ENCODE measurements at places on chromosomes 5 and 9. TPM values are rescaled to one million over a fixed set of nuclear protein-coding genes. Genes with fewer than 3 reads are reported as not detected.

GRCh38 chr5:140608722-140609121, 24.3 kb downstream of the CD14 start:
- DNase-seq, result no peak

DNA sequence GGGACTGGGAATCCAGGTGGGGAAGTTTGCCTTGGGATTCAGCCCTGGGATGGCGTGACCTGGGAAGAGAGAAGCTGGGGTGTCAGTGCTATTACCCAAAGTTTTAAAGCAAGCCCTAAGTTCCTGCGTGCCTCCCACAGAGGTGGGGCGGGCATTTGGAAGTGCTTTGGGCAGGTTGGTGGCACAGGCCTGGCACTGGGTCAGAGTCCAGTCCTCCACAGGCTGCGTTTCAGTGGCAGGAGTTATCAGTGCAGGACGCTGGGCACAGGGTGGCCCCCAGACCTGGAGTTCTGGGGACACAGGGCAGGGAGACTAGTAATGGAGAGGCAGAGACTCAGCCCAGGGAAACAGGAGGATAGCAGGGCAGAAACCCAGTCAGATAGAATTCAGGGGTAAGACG, 147.2 kb downstream of the MAST4 start:
- no peak for DNase-seq

SEC61B gene
- total RNA-seq, result 197 TPM

SPATA31A3 gene
- not detected for total RNA-seq

HTR4 gene
- not detected for total RNA-seq

OLFM1 gene
- 28.3 TPM for total RNA-seq

GRCh38 chr5:96489532-96489931, 56.5 kb upstream of the PCSK1 start:
- no peak for DNase-seq

ARID3C gene
- total RNA-seq, result 0.09 TPM

- no peak for DNase-seq
These were observed at the start of gene NRG2 for GRCh38 chr5:140042643-140043507. NRG2 (minus strand) TSS chr5:140043299.

DNA sequence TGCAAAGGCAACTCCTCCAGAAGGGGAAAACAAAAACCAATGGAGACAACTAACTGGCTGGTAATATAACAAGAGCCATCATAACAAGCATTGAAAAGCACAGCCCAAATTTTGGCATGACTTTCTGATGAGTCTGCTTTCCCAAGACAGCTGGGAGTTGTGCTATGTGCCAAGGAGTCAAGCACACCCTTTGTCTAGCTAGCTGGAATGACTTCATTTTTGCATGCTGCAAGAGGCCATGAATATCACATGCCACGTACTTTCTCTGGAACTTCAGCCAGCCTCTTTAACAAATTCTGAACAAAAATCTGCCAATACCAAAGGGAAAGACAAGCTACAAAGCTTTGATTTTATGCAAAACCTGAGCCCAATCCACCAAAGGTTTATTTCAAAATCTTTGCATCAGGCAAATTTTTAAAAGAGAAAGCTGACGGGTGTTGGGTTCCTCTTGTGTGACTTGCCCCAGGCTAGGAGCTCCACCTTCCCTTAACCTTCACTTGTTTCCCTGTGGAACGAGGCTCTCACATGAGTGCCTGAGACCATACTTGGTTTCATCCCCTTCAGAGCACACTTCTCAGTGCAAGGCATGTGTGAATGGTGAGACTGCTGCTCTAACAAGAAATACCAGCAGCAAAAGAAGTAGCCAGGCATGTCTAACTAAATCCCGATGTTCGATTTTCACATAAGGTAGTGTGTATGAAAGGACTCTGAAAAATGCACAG, 47.3 kb downstream of the S1PR3 start:
- DNase-seq, result no peak

DNA sequence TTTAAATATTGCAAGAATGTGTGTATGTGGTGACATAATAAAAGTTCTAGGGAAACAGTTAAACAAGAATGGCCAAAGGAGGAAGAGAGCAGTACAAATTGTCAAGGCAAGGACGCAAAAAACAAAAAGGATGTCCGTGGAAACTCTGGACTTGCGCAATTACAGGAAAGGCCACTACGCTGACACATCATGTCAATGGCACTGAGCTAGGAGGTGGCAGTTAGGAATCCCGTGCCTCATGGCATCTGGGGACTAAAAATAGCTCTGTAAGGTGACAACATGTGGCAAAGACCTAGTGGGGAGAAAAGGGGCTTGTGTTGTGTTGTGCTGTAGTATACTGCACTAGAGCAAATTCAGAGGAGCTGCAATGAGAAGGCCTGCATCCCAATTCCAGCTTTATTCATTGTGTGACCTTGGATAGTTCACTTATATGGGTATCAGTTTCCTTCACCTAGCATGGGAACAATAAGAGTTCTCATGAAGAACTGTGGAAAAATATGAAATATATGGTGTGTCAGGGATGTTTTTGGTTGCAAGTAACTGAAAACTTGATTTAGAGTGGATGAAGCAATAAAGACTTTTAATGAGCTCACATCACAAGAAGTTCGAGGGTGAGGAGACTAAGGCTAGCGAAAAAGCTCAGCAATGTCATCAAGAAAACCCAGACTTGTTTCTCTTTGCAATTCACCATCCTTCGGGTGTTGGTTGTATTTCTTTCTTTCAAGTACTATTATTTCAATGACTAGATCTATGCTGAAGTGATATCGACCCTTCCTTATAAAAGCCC, 124.1 kb upstream of the STC2 start:
- DNase-seq, result no peak

GRCh38 chr5:73103870-73104299, 16.5 kb upstream of the TMEM171 start:
- no peak for DNase-seq

CDC42SE2 gene
- 60.9 TPM for total RNA-seq

- no peak for DNase-seq
These were observed 18.8 kb upstream of the SLC6A3 start for GRCh38 chr5:1464096-1464446.

GRCh38 chr5:110899566-110900412, 161.0 kb downstream of the SLC25A46 start:
- DNase-seq, result no peak

- no peak for DNase-seq
These were observed 46.5 kb downstream of the MAPKAP1 start for GRCh38 chr9:125660557-125660956.

ADGRD2 gene
- total RNA-seq, result 0.09 TPM

RPP25L gene
- total RNA-seq, result 38.4 TPM

DNA sequence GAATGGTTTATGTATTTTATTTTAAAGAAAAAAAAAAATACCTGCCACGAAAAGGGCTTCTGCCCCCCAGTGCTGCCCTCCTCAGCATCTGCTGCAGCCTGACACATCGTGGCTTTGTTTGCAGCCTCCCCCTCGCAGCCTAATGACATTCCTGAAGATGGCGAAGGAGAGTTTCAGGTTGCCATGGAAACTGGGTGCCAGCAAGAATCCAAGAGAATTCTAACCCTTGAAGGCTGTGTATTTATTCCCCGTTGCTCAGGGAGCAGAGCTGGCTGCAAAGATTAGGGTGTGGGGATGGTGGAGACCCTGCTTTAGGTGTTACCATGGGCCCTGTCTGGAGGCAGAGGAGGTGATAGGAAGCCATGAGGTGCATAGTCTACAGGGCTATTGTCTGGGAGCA, 126.6 kb downstream of the NSG2 start:
- DNase-seq, result no peak

MARVELD2 gene
- 3.5 TPM for total RNA-seq

GRCh38 chr5:115831163-115831768, 10.1 kb downstream of the ATG12 start:
- DNase-seq, result no peak

GRCh38 chr5:132953710-132954109, 9.7 kb downstream of the AFF4 start:
- DNase-seq, result no peak

- no peak for DNase-seq
These were observed 170.8 kb downstream of the GADD45G start for GRCh38 chr9:89775641-89776040.

DNA sequence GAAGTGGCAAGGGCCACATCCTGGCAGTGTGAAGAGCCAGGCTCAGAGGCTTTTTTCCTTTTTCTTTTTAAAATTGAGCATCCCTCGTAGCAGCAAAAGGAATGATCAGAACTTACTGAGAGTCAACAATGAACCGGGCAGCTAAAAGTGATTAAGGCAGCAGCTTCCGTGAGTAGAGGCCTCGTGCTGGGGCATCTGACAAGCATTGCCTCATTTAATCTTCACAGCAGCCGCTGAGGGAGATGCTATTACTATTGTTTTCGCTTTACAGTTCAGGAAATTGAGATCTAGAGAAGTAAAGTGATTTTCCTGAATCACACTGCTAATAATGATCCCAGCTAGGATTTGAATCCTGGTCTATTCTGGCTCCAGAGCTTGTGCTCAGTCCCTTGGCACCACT, 30.7 kb upstream of the PTGS1 start:
- DNase-seq, result no peak

- DNase-seq, result no peak
These were observed 1.0 kb downstream of the DOCK8 start for GRCh38 chr9:215631-216155.

DNA sequence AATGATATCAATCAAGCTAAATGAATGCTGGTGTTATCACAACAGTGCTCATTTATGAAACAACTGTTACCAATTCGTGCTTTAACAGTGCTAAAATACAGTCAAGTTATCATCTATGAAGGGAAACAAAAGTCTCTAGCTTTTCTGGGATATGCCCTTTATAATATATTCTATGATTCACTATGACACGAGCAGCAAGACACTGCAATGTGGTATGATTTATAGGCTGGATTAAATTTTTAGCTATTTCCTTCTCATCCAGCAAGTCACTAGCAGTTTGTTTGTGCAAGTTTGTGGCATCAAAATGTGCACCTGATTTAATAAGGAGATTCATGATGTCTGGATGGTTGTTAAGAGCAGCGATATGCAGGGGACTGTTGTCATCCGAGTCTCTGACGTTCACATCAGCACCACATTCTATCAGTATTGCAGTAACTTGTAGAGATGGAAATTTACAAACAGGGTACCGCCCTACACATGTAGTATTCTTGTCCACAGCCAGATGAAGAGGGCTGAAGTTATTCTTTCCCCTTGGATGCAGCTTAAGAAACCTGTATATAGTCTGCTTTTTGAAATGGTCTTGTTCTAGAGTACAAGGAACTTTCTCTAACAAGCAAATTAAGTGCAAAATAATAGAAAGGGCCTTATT, 20.3 kb downstream of the FEM1C start:
- DNase-seq, result no peak

DNA sequence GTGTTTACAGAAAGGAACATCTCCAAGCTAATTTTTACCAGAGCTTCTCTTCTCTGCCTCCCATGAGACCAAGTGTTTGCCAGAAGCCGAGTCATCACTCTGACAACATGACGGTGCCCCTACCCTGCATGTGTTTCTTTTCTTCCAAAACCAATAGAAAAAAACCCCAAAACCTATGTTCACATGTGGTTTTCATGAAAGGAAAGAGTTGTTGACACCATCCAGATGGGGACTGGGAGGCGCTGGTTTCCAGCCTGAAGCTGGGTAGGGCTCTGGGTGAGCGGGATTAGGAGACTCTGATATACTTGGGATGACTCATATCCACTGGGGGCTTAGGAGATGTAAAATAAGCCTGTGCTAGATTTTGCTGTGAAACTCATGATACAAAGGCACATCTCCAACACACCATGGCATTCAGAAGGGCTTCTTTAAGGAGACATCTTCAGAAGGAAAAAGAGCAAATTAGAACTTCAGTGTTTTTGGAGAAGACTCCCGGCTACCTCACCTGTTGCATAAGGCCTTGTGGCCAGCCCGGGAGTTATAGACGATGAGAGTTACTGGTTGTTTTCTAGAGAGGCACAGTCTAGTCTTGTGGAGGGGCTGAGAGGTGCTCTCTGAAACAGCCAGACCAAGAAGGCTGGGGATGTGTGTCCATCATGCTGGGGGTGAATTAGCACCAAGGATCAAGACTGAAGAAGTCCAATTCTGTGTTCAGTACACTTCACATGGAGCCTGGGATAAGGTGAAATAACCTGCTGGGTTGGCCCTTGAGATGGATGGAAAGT, 108.9 kb upstream of the LHFPL2 start:
- DNase-seq, result no peak

DNA sequence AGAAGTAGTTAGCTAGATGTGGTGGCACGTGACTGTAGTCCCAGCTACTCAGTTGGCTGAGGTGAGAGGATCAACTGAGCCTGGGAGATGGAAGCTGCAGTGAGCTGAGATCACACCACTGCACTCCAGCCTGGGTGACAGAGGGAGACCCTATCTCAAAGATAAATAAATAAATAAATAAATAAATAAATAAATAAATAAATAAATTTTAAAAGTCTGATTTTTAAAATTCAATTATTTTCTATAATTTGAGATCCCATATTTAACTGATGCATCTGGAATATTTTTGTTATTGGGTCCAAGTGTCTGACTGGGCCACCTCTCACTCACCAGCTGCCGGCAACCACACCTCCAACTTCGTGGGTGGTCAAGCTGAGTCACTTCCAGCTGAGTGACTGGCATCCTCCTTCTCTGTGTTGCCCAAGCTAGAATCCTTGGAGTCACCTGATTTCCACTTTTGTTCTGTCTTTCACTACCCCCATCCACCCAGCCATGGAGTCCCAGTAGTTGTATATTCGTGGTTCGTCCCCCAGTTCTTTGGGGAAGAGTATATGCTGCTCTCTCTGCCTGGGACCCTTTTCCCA, 70.9 kb downstream of the EGFLAM start:
- no peak for DNase-seq

SURF2 gene
- total RNA-seq, result 21.9 TPM

- no peak for DNase-seq
These were observed 619.4 kb downstream of the PDE4D start for GRCh38 chr5:59274106-59274636.

EIF4EBP3 gene
- 4.5 TPM for total RNA-seq

IZUMO3 gene
- total RNA-seq, result not detected
